ENCODE measurements at places on chromosomes 13 and 19. TPM values are rescaled to one million over a fixed set of nuclear protein-coding genes. Genes with fewer than 3 reads are reported as not detected.
A peak's percentile ranks its signal among the peaks of the same experiment; 100 is the strongest.

DNA sequence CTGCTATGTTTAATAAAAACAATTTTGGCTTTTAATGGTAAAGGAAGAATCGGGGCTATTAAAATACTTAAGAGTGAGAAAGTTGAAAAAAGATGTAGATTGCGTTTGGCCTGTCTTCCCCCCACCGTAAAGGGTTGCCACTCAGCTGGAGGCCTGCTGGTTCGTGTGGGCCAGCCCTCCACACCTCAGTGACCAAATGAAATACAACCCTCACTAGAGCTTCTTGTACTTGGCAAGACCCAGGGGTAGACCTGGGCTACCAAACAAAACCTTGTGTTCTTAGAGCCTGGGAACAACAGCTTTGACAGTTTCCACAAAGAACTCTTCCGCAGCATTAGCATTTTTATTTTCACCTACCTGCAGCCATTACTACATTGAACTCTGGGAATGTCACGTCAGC lies 152.8 kb upstream of the PABPC3 start:
- no peaks in the 10 kb centered on the region for H3K27me3 ChIP-seq
- H3K27ac ChIP-seq = no peak overlapping the region
- no peaks in the 10 kb centered on the region for H3K4me1 ChIP-seq
- no peaks in the 10 kb centered on the region for H3K36me3 ChIP-seq
- no peak for DNase-seq

DNA sequence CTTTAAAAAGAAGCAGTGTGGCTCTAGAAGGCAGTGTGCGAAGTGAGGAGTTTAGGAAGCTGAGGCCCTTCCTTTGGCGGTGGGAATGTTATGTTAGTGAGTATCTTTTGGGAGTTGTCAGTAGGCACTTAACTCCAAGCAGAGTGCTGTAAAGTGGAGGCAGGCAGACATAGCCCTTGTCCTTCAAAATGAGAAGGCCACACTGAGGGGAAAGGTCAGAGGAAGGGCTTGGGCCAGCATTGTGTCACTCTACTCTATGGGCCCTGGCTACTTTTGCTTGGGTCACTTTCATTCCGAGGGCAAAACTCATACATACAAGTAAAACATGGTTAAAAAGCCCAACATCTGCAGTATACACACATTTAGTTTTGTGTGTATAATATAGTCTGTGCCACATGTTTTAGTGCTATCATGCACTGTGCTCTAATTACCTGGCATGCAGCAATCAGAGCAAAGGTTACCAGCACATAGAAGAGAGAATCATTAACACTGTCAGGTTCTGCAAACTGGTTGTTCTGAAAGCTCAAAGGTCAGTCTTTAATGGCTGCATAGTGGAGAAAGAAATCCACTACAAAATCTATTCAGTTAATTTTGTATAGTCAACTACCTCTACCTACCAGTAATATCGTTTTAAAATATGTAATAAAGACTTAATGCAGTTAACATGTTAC lies 64.4 kb downstream of the WASF3 start:
- H3K36me3 ChIP-seq = no peaks in the 10 kb centered on the region
- H3K27ac ChIP-seq = no peak overlapping the region
- H3K27me3 ChIP-seq = no peaks in the 10 kb centered on the region
- no peak overlapping the region for H3K4me3 ChIP-seq

TTC9B gene
- total RNA-seq = not detected

- no peak for DNase-seq
- H3K4me1 ChIP-seq = no peaks in the 10 kb centered on the region
- no peak overlapping the region for H3K27ac ChIP-seq
- H3K4me3 ChIP-seq = no peak overlapping the region
Observed at GRCh38 chr13:33571618-33572017, 246.3 kb upstream of the RFC3 start.

GRCh38 chr13:95357875-95358274 lies 56.6 kb upstream of the ABCC4 start:
- no peak for DNase-seq
- H3K27ac ChIP-seq = no peak overlapping the region
- no peak overlapping the region for H3K4me3 ChIP-seq
- no peaks in the 10 kb centered on the region for H3K36me3 ChIP-seq
- no peaks in the 10 kb centered on the region for H3K4me1 ChIP-seq

KCNRG gene
- total RNA-seq = 1.6 TPM

IRGC gene
- total RNA-seq = not detected

- no peaks in the 10 kb centered on the region for H3K27me3 ChIP-seq
- no peaks in the 10 kb centered on the region for H3K4me1 ChIP-seq
- H3K4me3 ChIP-seq = no peak overlapping the region
- H3K27ac ChIP-seq = no peak overlapping the region
- no peak for DNase-seq
Observed at GRCh38 chr13:41006978-41007743, 12.0 kb downstream of the ELF1 start.

PRTN3 gene
- not detected for total RNA-seq

GRCh38 chr19:996051-996838 lies 4.0 kb upstream of the GRIN3B start:
- H3K4me1 ChIP-seq = peaks cover 21% of the 10 kb centered on the region
- H3K4me3 ChIP-seq = peak overlapping the region; percentile 5
- H3K36me3 ChIP-seq = peaks cover 16% of the 10 kb centered on the region
- no peak for DNase-seq
- no peak overlapping the region for H3K27ac ChIP-seq
- H3K27me3 ChIP-seq = peaks cover 3% of the 10 kb centered on the region

TEX29 gene
- total RNA-seq = not detected

AP2A1 gene
- total RNA-seq = 72.5 TPM

DNA sequence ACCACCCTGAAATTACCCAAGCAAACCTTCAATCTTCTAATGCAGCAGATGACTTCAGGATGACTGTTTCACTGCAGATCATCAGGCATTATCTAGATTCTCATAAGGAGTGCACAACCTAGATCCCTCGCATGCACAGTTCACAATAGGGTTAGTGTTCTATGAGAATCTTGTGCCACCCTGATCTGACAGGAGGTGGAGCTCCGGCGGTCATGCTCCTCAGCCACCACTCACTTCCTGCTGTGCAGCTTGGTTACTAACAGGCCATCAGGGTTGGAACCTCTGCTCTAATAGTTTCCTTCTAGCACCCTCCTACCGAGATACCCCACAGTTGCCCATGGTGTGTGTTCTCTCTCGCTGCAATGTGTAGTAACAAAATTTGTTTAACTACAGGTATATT lies 442.8 kb downstream of the FGF14 start:
- no peak overlapping the region for H3K4me3 ChIP-seq
- H3K27ac ChIP-seq = no peak overlapping the region
- no peaks in the 10 kb centered on the region for H3K27me3 ChIP-seq
- no peak for DNase-seq
- H3K4me1 ChIP-seq = no peaks in the 10 kb centered on the region

Measured in right atrium auricular region (tissue), 2 donors.